ENCODE measurements at places on chromosomes 6 and 20. TPM values are rescaled to one million over a fixed set of nuclear protein-coding genes. Genes with fewer than 3 reads are reported as not detected.

DNA sequence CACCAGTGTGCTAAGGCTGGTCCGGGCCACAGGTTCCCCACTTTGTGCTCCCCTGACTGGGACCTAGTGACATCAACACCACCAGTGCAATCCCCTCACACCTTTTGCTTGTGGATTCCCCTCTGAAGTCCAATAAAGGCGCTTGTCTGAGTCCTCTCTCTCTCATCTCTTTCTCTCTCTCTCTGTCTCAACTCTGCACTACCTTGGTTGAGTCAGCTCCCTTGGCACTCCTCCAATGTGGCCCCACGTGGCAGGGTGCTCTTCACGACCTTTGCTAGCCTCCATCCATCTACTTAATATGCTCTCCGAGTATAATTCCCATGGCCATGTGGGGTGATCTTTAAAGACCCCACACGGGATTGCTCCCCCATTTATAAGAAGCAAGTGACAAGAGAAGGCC, 385.0 kb downstream of the CD83 start:
- no peak for ATAC-seq

DNA sequence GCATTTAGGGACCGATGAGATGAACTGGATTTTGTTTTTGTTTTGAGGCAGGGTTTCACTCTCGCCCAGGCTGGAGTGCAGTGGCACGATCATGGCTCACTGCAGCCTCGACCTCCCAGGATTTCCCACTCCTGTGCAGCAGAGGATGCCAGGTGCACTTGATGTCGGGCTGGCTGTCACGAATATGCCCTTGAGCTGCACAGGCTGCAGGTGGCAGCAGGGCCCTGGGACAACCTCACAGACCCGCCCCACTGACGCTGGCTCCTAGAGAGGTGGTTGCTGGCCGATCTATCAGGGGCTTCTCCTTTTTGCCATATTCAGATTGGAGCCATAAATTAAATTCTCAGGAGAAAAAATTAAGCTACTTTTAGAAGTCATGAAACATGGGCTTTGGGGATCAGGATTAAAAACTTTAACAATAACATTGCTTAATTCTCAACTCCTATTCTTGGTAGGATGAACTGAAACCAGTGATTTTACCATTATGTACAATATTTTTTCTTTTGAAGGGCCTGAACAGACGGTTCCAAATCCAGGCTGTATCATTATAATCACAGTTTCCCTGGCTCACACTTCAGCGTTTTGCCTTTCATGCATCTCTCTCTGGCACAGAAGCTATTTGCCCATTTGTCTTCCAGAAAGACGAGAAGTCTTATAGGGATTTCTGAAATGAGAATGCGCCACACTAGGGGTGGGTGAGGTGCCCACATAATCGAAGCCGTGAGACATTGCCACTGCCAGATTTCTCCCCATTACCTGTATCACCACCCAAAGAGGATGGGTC, 32.4 kb downstream of the NQO2 start:
- no peak for ATAC-seq

Gene GFOD1
- total RNA-seq, result 8.4 TPM

Gene THEMIS
- not detected for total RNA-seq
